ENCODE measurements at places on chromosomes 6 and 20.

DNA sequence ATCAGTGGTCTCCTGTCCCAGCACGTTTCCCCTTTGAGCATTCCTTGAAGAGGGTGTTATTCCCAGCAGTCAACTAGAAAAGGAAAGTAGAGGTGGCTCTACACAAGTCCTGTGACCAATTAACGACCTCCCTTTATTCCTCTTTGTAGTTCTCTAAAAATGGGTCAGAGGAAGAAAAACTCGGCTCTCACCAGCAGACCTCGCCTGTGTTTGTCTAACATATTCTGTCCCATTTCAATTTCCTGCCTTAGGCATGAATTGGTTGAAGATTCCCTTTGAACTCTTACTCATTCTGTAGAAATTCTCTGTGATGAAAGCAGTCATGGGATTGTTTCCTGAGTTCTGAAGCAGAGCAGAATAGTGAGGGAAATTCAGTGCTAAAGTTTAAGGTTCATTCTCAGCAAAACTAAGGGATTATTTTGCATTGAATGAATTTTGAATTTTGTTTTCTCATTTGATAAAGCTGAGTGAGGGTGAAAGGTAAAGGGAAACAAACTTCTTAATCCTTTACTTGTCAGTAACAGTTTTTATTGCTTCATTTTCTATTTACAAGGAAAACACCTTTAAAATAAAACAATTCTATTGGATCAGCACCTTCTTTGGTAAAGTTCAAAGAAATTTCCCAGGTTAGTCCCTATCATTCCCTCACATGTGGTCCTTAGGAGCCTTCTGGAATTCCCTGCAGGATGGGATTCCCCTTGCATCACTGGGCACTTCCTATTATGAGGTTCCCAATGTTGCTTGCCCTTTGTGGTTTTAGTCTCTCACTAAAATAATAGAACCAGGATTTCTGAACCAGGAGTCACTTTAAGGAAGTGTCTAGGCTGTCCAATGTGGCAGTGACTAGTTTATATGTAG lies 105.8 kb downstream of the SLX4IP start:
- no peak for DNase-seq

DNA sequence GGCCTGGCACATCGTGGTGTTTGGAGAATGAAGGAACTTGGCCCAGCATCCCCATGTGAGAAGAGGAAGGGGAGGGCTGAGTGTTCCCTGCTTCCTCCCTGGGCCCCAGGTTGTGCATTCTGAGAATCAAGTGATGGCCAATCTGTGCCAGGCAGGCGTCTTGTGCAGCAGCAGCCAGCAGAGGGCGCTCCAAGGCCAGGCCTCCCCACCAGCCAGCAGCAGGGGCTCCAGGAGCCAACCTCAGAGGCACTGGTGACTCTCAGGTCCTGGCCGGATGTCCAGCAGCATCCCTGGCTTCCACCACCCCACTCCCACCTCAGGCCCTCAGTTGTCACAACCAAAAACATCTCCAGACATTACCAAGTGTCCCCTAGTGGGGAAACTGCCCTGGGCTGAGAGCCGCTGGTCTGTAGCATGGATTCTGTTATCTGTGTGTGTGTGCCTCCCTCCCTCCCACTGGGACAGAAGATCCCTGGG lies 192.0 kb downstream of the PREX1 start:
- peak; percentile 88 for DNase-seq

- no peak for DNase-seq
Measured at GRCh38 chr6:63802606-63803206, 167.1 kb downstream of the PHF3 start.

- DNase-seq = no peak
Measured at GRCh38 chr6:104711371-104711770, 148.3 kb downstream of the HACE1 start.
